ENCODE measurements at places on chromosomes 2 and 18. TPM values are rescaled to one million over a fixed set of nuclear protein-coding genes. Genes with fewer than 3 reads are reported as not detected.

Gene ACVR1C
- total RNA-seq = 1.1 TPM

GRCh38 chr2:30936977-30937376 lies 129.7 kb upstream of the CAPN13 start:
- DNase-seq = no peak

DNA sequence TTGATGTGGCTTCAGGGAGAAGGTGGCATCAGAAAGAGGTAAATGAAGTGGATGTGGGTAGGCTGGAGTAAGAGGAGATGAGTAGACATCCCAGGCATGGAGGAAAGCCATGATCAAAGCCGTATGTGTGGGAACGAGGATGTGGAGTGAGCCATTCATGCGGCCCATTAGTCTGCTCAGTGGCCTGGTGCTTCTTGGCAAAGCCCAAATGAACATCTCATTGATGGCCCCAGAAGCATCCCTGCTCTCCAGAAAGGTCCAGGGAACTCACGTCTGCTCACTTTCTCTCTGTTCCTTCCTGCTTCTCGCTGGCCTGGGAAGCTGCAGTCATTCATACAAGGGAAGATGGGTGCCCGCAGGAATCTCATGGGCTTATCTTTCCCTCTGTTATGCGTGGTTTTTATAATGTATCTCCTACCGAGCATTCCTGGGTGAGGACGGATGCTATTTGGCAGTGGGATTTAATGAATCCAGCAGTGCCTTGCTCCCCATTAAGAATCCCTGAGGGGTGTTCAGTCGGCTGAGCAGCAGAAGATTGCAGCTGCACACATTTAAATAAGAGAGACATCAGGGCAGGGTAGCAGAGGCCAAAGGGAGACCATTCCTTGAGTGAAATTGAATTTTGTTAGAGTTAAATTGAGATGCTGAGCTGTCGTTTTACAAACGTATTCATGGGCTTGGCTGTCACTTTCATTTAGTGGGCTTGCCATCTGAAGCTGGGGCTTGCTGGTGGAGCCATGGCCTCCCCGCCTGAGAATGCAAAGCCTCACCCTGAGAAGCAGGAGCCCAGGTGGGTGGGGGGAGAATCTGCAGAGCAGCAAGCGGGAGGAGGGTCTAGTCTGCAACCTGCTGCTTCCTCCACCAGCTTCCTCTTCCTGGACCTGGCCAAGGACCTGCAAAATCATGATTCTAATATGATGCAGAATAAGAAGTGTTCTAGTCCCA lies 64.5 kb downstream of the LYPD1 start:
- DNase-seq = peak; percentile 32

Gene EGR4
- not detected for total RNA-seq

GRCh38 chr2:205734436-205735037 lies 52.2 kb downstream of the NRP2 start:
- DNase-seq = peak; percentile 73

Gene DSG4
- not detected for total RNA-seq

DNA sequence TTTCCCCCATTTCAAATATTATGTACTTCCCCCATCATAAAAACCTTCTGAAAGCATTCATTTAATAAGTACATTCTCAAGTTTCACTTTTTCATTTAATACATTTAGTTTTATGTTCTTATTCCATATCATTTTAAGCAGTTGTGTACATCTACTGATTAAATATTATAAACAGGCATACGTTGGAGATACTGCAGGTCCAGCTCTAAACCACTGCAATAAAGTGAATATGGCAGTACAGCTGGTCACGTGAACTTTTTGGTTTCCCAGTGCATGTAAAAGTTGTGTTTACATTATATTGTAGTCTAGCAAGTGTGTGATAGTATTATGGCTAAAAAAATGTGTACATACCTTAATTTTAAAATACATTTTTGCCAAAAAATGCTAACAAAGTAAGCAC lies 48.7 kb downstream of the TET3 start:
- no peak for DNase-seq

DNA sequence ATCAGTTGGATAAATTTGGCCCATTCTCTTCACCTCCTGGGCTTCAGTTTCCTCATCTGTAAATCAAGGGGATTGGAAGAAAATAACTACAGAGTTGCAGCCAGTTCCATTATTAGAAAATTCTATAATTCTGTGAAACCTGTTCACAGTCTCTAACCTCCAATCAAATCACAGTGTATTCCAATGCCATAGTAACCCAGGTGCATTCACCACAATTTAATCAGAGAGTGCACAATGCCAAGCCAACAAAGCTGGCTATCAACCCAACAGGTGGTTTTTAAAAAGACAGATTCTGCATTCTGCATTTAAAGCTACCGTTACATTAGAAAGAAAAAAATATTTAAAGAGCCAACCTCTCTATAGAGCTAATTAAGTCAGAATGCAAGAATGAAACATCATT lies 308.6 kb downstream of the RNF144A start:
- DNase-seq = no peak

GRCh38 chr2:40032650-40033319 lies 253.7 kb upstream of the THUMPD2 start:
- DNase-seq = no peak

Gene DLX1
- total RNA-seq = not detected

Gene AFG3L2
- total RNA-seq = 94.9 TPM

- DNase-seq = no peak
Measured at GRCh38 chr2:98697651-98698337, 33.1 kb downstream of the MGAT4A start.

DNA sequence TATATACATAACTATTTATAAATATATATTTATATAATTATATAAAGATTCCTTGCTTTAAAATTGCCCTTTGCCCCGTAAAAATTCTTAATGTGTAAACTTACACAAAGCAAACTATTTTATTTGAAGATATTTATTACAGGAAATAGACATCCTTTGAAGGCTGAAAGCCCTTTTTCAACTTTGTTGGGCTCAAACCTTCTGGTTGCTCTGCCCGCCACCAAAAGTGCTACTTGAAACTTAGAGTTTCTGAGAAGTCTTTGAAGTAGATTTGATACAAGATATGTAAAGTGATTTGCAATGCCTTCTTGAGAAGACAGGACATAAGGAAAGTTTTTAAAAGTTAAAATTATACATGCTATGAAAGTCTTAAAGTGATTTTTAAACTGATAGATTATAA lies 36.6 kb upstream of the METAP1D start:
- no peak for DNase-seq

Gene KLHL14
- total RNA-seq = 1.9 TPM

- no peak for DNase-seq
Measured at GRCh38 chr2:236706288-236706687, 136.7 kb downstream of the ACKR3 start.

Gene SP5
- total RNA-seq = 0.21 TPM

Gene CHAC2
- total RNA-seq = 20.9 TPM

DNA sequence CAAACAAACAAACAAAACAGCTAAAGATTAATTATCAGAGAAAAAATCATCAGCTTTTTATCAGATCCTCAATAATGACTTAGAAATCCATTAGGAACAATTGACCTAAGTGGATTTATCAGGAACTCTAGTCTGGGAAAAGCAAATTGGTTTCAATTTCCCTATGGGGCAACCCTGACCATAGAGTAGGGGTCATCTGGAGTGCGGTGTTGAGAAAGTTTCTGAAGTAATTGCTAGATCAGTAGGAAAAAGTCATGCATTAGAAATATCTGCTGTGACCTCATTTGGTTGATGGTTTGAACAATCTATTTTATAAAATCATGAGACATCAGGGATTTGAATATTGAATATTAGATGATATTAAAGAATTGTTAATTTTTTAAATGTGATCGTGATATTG lies 507.9 kb downstream of the TXNL1 start:
- no peak for DNase-seq

GRCh38 chr2:127157651-127158485 lies 50.9 kb upstream of the BIN1 start:
- DNase-seq = peak; percentile 89

Gene UGT1A5
- total RNA-seq = not detected

DNA sequence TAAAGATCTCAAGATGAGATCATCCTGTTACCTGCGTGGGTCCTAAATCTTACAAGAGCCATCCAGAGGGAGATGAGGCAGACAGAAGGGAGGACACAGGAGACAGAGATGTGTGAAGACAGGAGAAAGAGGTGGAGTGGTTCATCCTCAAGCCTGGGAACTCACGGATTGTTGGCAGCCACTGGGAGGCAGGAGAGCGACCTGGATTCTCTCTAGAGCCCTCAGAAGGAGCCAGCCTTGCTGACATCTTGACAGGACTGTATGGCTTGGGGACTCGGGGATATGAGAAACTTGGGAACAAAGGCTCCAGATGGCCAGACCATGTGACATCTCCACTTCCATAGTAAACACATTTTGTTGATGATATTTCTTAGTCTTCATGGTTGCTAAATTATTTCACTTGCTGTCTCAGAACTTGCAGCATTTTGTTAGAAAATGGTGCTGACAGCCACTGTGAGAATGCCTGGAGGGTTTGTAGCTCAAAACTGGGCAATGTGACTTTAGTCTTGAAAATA lies 57.8 kb upstream of the MC2R start:
- DNase-seq = peak; percentile 46

Gene SERPINB10
- not detected for total RNA-seq

GRCh38 chr18:5417342-5417741 lies 121.8 kb upstream of the ZBTB14 start:
- DNase-seq = no peak

- no peak for DNase-seq
Measured at GRCh38 chr2:85148190-85148589, 15.0 kb downstream of the TCF7L1 start.

Gene PRADC1
- 8.6 TPM for total RNA-seq

Gene SKA1
- 25.1 TPM for total RNA-seq

DNA sequence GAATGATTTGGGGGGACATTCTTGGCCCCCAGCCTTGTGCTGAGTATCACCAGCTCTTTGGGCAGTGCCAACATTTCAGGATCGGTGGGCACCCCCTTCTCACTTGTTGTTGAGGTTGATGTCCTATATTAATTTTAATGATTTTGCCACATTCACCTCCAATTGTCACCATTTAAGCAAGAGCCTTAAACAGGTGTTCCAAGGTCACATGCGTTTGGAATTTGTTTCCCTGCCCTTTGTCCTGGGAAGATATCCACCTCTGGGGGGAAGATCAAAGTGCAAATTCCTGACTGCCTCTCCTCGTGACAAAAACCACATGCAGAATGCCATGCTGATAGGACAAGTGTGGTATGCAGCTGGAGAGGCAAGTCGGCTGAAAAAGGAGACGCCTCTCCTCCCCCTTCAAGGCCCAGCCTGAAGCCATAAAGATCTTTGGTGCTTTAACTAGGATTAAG lies 72.5 kb upstream of the ID2 start:
- DNase-seq = peak; percentile 32

DNA sequence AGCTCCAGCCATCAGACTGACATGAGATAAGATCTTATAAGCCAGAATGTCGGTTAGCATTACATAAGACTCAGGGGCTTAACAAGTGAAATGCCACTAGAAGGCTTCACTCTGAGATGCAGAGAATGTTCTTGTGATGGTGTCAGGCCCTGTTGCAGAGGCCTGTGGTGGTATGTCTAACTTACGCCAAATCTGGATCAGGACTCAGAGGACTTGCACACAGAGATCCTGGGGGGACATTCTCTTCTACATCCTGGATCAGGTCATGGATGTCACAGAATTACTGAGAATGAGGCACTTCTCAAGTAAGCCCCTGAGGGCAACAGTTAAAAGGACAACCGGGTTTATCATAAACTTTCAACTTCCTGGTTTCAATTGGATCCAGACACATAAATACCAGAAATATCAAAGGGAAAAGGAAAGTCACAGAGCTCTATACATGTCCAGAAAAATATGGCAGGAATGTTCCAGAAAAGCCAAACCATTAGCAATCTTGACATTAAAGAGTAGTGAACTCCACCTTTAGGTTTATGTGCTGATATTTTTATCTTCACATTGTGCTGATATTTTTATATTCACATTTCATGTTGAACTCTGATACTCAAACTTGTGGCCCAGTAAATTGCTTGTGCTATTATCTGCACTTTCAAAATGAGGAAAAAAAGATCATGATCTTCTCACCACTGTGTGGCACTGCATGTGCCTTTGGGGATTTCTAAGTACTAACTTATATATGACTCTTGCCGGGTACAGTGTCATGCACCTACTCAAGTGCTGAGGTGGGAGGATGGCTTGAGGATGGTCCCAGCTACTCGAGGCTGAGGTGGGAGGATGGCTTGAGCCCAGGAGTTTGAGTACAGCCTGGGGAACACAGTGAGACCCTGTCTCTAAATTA lies 137.5 kb upstream of the RNF152 start:
- no peak for DNase-seq

DNA sequence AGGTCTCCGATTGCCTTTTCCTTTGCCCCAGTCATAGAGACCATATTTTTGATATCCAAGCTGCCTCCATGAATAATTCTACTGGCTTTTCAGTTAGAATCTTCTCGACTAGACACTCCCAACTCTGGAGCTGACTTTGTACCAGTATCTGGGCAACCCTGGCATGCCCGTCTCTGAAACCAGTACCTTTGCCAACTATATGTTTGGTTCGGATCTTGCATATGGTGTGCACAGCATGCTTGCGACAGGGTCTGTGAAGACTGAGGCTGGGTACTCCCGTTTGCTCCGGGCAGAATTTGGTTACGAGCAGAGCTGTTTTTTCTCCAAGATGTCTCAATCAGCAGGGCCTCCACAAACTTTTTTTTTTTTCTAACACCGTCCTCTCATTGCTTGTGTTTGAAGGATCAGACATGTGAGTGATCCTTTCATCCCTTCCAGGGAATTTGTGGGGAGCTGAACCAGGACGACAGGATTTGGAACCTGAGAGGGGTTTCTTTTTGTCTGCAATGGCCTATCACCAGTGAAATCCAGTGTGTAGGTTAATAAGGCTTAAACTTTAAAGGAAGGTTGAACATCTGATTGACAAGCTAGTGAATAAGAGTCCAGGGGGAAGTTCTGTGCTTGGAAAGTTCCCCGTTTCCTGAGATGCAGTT lies 322.3 kb downstream of the MYCN start:
- DNase-seq = no peak

DNA sequence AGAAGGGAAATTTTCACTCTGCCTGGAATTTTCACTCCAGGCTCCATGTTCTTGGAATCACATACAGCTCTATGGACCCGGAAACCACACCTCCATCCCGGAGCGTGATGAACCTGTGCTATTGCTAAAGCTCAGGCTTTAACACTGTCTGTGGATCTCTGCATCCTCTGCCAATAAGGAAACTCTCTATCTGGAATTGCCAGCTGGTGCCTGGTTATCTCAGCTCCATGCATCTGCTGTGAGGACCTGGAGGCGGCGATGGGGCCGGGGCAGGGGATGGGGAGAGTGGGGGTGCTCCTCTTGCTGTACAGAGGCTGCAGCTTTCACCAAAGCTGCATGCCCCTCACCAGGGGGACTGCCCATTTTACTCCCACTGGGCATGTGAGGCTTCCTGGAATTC lies 754.0 kb upstream of the SOX11 start:
- DNase-seq = no peak

Data from GM23338 (cell line).